Osteoblast (primary cell): ENCODE measurements at places on chromosomes 1 and 21. TPM values are rescaled to one million over a fixed set of nuclear protein-coding genes. Genes with fewer than 3 reads are reported as not detected.

Gene MRPS14
- 17.1 and 17.7 TPM in 2 replicates for total RNA-seq

- peak overlapping the region; percentile 94 for H3K27ac ChIP-seq
- peaks cover 35% of the 10 kb centered on the region for H3K4me1 ChIP-seq
- no peak for DNase-seq
- peak overlapping the region; percentile 49 for H3K4me3 ChIP-seq
Observed at GRCh38 chr1:150161747-150162581, 12.2 kb downstream of the PLEKHO1 start.

DNA sequence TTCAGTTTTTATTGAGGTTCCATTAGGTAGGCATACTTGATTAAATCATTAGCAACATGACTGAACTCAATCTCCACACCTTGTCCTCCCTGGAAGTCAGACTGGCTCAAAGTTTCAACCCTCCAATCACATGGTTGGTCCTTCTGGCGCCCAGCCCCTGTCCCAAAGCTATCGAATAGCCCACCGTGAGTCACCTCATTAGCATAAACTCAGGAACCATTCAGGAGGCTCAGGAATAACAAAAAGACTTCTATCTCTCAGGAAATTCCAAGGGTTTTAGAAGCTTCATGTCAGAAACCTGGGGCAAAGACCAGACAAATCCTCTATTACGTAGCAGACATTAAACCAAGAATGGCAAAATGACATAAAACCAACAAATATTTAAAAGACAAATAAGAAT is 78.6 kb downstream of the RGS2 start:
- H3K27ac ChIP-seq = no peak overlapping the region
- no peaks in the 10 kb centered on the region for H3K36me3 ChIP-seq
- H3K4me1 ChIP-seq = no peaks in the 10 kb centered on the region
- DNase-seq = no peak

- peaks cover 11% of the 10 kb centered on the region for H3K4me1 ChIP-seq
- H3K36me3 ChIP-seq = no peaks in the 10 kb centered on the region
- H3K27me3 ChIP-seq = no peaks in the 10 kb centered on the region
- no peak for DNase-seq
Observed at GRCh38 chr1:193187114-193187513, 701 bp upstream of the B3GALT2 start.

Gene KIF26B
- 22.1 and 28.6 TPM in 2 replicates for total RNA-seq
